ENCODE measurements at places on chromosomes 11 and 22. TPM values are rescaled to one million over a fixed set of nuclear protein-coding genes. Genes with fewer than 3 reads are reported as not detected.

GRCh38 chr11:84588131-84588829 is 1038.9 kb downstream of the DLG2 start:
- no peaks in the 10 kb centered on the region for H3K27me3 ChIP-seq
- no peaks in the 10 kb centered on the region for H3K36me3 ChIP-seq
- DNase-seq, result no peak
- no peak overlapping the region for H3K4me3 ChIP-seq
- no peak overlapping the region for H3K27ac ChIP-seq
- no peaks in the 10 kb centered on the region for H3K4me1 ChIP-seq

DNA sequence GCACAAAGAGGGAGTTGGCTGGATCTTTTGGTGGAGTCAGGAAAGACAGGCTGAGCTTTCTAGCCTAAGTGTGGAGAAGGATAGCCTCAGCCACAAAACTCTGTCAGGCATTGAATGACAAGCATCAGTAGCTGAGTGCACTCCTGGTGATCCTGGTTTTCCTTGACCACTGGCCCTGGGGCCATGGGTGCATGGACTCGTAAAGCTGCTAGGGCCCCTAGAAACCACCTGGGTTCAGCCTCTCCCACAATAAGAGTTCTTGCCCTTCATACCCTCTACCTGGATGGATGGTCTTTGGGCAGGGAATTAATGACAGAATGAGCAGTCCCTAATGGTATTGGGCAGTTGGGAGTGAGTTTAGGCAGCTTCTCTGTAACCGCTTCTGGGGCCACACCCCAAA is 22.9 kb downstream of the TUB start:
- peak; percentile 40 for DNase-seq
- H3K4me1 ChIP-seq, result no peaks in the 10 kb centered on the region

DNA sequence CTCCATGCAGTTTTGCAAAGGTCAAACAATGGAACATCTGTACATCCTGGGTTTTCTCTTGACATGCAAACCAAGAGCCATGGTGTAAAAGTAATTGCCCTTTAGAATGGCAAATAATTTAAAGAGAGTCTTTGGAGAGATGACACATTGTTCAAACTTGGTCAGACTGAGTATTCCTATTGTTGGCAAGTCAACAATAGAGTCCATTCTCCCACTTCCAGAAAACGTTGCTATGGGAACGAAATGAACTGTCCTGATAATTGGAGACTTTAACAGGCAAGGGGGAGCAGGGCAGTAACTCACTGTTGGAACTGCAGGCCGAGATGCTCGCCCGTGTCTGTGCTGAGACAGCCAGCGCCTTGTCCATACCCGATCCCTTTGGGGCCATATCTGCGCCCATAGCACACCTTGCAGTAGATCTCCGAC is 13.9 kb downstream of the CSRP3 start:
- no peaks in the 10 kb centered on the region for H3K36me3 ChIP-seq
- no peak for DNase-seq
- H3K4me3 ChIP-seq, result no peak overlapping the region
- H3K27me3 ChIP-seq, result no peaks in the 10 kb centered on the region
- no peak overlapping the region for H3K27ac ChIP-seq
- no peaks in the 10 kb centered on the region for H3K4me1 ChIP-seq

DNA sequence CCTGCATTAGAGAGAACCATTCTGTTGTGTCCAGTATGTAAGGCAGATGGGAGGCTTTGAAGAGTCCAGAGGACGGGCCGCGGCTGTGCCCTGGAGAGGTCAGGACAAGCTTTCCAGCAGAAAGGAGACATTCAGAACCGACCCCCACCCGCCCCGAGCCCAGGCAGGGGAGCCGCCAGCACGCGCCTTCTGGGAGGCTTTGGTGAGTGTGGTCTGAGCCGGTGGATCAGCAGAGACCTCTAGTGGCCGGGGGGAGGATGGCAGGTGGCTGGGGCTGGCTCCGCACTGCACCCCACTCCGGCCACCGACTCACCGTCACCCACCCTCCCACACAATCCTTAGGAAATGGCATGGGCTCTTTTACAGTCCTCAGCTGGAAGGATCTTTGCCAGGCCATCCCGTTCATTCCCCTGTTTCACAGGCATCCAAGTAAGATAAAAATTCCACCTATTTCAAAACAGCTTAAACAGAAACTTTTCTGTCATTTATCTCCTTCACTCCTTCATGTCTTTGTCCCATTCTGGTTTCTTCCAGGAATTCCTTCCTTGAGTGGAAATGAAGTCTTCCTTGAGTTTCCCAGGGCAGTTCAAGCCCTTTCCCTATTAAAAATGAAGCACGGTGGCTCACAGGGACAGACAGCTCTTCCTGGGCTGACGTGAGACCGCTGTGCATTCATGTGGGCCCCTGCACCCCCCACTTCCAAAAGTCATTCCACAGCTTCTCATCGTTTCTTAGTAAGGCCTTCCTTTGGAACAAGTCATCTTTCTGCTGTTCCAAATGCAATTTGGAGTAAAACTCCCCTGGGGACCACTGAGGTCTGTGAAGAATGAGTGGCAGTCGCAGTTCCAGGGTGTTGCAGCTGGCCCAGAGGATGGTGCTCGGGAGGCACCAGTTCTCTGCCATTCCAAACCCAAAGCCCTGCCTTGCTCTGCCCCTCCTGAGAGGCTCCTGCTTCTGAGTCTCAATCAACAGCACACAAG is 91.0 kb downstream of the FEZ1 start:
- no peak overlapping the region for H3K4me3 ChIP-seq
- DNase-seq, result peak; percentile 56
- H3K27me3 ChIP-seq, result peaks cover 5% of the 10 kb centered on the region
- no peaks in the 10 kb centered on the region for H3K36me3 ChIP-seq

DNA sequence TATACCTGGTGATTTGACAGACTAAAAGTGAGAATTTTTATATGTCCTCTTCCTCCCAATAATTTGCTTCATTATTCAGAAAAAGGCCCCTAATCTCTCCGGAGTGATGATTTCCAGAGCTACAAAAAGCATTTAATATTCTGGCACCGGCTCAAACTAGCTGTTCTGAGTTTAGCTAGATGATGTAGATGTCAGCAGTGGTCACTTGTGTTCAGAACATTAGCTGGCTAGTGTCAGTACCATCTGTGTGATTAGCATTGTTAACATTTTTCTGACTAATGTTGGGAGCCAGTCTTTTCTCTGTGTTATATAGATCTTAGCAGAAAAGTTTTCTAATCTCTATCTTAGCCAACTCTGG is 68.7 kb upstream of the RRM1 start:
- no peak overlapping the region for H3K4me3 ChIP-seq
- no peaks in the 10 kb centered on the region for H3K36me3 ChIP-seq

DNA sequence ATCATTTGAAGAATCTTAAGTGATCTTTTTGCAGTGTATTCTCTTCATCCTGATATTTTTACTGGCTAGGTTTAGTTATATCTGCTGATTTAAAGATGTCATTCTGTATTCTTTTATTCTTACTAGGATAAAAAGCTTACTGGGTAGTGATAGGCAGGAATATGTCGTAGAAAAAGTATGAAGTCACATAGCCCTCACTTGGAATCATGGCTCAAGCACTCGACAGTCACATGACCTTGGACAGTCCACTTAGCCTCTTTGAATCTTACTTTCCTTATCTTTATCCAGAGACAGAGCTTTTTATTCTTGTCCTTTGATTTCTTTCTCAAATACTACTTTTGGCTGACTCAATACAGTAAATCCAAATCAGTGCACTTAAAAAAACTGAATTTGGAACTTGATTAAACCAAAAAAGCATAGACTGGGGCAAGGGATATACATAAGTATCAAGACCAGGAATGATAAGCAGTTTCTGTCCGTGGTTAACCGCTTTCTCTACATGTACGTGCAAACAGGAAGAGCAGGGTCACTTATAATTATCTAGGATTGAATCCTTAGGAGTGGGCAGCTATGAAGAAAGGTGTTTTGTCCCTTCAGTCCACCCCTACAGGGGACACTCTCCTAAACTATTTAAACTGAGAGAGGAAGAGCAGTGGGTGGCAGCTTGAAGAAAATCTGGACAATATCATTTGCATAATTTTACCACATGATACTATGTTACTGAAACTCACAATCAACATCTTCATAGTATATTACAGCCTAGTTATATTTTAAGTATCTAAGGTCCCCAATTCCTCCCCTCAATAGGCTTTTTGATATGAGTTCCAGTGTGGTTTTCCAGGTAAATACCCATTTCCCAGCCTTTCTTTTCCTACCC is 8.0 kb downstream of the MMP7 start:
- H3K27me3 ChIP-seq, result no peaks in the 10 kb centered on the region
- H3K4me3 ChIP-seq, result peak overlapping the region; percentile 26
- no peaks in the 10 kb centered on the region for H3K36me3 ChIP-seq

GRCh38 chr11:65701686-65702085 is 10.4 kb upstream of the KAT5 start:
- DNase-seq, result no peak
- no peak overlapping the region for H3K27ac ChIP-seq
- H3K4me3 ChIP-seq, result no peak overlapping the region
- no peaks in the 10 kb centered on the region for H3K4me1 ChIP-seq
- no peaks in the 10 kb centered on the region for H3K36me3 ChIP-seq

- no peaks in the 10 kb centered on the region for H3K27me3 ChIP-seq
- H3K4me1 ChIP-seq, result peaks cover 8% of the 10 kb centered on the region
- DNase-seq, result peak; percentile 84
- no peaks in the 10 kb centered on the region for H3K36me3 ChIP-seq
- no peak overlapping the region for H3K4me3 ChIP-seq
Measured at GRCh38 chr11:119481021-119481666, 58.2 kb upstream of the THY1 start.

Gene OR51E2
- not detected for total RNA-seq

Gene PKDREJ
- 0.07 TPM for total RNA-seq

Gene OSBPL5
- 23.9 TPM for total RNA-seq

Gene MMP13
- total RNA-seq, result not detected

Gene C11orf91
- 0.22 TPM for total RNA-seq

Gene DDX17
- total RNA-seq, result 668 TPM

All from adrenal gland (tissue), 19 donors.